Endothelial cell of umbilical vein (primary cell): ENCODE measurements at places on chromosomes 13 and 19. TPM values are rescaled to one million over a fixed set of nuclear protein-coding genes. Genes with fewer than 3 reads are reported as not detected.

The ZNF808 gene
- total RNA-seq, result 13.6 and 15.2 TPM in 2 replicates

- peak; percentile 63 for DNase-seq
Observed at GRCh38 chr13:110593430-110594130, 21.8 kb upstream of the NAXD start.

DNA sequence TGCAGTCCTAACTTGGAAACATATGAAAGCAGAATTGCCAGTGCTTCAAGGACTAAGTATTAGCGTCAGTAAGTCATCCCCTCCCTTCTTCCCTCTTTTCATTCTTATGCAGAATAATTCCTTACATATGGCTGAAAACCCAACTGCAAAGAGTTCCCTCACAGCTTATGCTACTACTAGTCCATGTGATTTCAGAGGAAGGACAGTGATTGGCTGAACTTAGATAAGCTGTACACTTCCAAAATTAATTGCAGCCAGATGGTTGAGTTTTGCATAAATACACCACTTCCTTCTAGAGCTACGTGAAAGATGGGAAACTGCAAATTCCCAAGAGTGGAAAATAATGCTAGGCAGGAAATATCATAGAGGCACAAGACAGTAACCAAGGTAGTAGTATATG lies 730.4 kb downstream of the OLFM4 start:
- no peak for DNase-seq

The MRPS31 gene
- 17.8 and 19.9 TPM in 2 replicates for total RNA-seq

GRCh38 chr19:28210886-28211285 lies 1002.1 kb downstream of the UQCRFS1 start:
- DNase-seq, result no peak

The KIR3DL2 gene
- total RNA-seq, result not detected in 2 replicates

GRCh38 chr13:61989978-61990377 lies 574.3 kb upstream of the PCDH20 start:
- no peak for DNase-seq

The TPTE2 gene
- not detected in 2 replicates for total RNA-seq

The GJB6 gene
- total RNA-seq, result not detected in 2 replicates

DNA sequence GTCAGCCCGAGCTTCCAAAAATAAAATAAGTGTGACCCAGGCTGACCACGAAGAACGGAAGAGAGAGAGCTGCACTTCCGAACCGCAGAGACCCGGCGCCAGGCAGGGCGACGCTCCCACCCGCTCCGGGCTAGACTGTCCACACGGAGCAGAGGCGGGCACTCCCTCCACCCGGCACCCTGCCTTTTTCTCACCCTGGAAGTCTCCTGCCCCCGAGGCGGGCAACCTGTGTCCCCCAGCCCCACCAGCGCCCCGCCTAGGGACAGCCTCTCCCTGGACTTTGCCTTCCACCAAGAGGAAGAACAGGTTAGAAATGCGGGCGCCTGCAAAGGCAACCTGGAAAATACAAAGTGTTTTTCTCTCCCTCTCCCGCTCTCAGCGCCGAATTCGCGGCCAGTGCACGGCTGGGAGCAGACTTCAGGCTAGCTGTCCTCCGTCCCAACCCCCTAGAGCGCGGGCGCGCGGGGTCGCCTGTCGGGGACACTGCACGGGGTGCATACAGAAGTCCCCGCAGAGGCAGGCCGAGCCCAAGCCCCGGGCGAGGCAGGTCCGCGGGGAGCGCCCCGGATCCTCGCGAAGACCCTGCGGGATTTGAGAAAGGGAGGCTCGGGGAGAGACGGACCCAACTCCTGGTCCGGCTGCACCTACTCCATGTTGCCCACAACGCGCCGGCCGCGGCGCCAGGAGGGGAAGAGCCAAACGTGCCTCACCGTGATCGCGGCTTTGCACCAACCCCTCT lies 845 bp downstream of the SPRY2 start:
- peak; percentile 49 for DNase-seq

DNA sequence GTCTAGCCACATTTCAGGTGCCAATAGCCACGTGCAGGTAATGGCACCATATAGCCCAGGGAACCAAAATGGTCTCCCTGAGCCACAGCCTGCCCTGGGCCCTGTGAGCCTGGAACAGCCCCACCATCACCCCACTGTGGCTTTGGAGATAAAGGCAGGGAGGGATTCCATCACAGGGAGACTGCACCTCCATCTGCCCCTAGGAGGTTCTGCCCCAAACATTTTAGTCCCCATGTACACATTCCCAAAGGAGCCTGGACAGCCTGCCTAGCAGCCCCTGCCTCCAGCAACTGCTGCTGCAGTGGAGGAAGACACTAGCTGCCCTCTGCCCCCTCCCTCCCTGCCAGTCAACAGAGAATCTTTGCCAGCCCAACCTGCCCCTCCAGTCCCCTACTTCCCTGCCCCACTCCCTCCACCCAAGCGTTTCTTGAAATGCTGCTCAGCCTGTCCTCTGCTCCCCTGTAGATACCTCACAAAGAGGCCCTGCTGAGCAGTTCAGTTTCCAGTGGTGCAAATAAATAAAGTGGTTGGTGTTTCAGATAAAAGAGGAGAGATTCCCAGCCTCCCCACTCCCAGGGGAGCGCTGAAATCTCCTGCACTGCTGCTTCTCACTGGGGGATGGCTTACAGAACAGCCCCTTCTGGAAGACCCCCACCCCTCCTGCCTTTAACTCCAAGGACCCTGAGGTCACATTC lies 921.8 kb downstream of the UQCRFS1 start:
- DNase-seq, result no peak

DNA sequence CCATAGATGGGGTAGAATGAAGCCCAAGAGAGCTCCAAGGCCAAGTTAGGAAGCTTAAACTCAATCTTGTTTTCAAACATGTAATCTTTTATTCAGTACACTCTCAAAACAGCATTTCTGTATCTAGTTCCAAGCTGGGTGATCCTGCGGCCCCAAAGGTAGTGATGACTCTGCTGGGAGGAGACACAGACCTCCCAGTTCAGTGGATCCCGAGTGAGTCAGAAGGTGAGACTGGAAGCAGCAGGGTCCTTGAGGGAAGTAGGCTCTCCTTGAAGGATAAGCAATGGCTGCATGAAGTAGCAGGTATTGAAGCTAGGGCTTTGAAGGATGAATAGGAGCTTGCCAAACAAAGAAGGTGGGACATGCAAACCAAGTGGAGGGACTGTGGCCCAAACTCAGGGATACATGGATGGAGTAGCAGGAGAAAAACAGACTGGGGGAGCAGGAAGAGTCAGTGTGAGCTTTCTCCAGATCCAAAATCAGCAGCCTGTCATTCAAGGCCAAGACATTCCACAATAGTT lies 9.6 kb downstream of the TINCR start:
- no peak for DNase-seq

- no peak for DNase-seq
Observed at GRCh38 chr13:59545007-59545406, 618.7 kb downstream of the DIAPH3 start.

The PLA2G4C gene
- total RNA-seq, result 32.6 and 63.4 TPM in 2 replicates
